ENCODE measurements at places on chromosomes 5 and 9.
A peak's percentile ranks its signal among the peaks of the same experiment; 100 is the strongest.

DNA sequence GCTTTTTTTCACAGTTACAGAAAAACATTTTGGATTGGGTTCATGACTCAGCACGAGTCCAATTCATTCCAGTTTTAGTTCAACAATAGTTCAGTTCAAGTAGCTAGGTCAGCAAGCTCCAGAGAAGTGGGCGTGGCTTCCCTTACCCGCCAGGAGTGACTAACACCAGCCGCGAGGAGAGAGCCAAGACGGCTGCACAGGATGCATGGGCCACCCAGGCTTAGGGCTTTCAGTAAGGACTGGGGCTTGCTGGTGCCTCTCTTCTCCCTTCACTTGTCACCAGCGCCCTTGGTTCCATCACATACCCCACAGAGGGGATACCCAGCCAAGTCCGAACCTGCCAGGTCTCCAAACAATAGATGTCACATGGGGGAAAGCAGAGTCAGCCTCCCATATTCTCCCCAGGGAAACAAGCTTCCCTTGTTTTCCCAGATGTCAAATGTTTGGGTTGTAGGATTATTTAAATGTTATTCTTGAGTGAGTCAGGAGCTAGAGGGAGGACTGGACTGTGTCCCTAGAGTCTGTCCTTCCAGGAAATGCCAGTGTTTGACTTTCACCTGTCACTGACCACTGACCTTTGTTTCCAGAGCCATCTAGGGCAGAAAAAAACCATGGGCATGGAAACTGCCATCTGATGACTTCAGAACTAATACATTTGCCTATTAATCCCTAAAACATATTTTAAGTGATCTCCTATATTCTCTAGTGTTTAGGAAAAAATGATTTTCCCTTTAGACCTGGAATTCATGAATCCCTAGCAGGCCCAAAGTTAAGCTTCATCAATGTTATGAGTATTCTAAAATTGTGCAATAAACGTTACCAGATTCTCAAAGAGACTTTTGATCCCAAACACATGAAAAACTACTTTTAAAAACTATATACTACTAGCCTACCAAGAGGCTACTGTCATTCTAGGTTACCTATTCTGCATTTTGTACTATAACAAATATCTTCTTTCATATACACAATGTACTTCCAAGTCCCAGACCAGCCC lies 51.9 kb downstream of the NIPAL4 start:
- no peak for DNase-seq

DNA sequence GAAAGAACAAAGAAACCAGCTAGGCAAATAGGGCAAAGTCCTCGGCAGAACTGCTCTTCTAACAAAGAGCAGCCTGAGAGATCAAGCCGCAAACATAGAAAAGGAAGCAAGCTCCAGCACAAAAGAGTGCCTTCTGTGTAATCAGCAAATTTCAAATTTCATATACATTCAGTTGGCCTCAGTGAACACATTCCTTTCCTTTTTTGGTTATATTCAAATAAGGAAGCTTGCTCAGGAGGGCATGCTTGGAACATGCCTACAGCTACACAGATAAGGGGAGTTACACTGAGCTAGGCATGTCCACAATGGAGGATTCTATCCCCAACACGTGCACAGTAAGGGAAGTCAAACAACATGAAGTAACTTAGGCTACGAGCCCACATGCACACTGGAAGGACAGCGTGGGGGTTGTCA lies 23.4 kb downstream of the IL33 start:
- DNase-seq: no peak

- DNase-seq: no peak
Observed at GRCh38 chr9:15211815-15212495, 95.1 kb downstream of the TTC39B start.

DNA sequence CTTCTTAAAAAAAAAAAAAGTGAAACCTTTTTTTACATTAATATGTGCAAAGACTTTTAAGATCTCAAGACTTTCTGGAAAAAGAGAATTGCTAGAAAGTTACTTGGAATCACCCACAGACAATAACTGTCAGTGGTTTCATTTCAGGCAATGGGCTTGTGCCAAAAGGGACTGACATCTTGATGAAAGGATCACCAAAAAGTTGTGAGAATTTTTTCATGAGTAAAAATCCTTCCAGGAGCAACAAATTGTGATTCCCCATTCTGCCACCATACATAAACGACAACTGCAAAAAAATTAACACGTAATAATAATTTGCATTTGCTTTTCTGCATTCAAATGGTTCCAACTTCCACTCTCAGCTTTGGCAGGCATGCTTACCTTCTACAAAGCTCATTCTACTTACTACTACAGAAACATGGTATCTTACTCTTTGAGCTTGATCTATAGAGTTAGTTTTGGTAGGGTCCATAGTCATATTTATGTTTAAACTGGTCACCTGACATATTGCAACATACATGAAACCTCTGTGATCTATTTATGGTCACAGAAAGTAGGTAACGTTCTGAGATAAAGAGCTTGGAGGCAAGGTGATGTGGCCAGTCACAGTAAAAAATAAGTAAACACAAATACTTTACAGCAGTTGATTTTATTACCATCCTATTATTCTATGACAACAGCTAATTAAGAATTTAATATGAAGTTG lies 3.0 kb downstream of the NREP start:
- no peak for DNase-seq

GRCh38 chr5:169906745-169907649 lies 73.3 kb downstream of the INSYN2B start:
- no peak for DNase-seq

GRCh38 chr9:33748633-33749304 lies 46.6 kb upstream of the PRSS3 start:
- no peak for DNase-seq

GRCh38 chr9:3032898-3033297 lies 189.0 kb upstream of the PUM3 start:
- DNase-seq: no peak

DNA sequence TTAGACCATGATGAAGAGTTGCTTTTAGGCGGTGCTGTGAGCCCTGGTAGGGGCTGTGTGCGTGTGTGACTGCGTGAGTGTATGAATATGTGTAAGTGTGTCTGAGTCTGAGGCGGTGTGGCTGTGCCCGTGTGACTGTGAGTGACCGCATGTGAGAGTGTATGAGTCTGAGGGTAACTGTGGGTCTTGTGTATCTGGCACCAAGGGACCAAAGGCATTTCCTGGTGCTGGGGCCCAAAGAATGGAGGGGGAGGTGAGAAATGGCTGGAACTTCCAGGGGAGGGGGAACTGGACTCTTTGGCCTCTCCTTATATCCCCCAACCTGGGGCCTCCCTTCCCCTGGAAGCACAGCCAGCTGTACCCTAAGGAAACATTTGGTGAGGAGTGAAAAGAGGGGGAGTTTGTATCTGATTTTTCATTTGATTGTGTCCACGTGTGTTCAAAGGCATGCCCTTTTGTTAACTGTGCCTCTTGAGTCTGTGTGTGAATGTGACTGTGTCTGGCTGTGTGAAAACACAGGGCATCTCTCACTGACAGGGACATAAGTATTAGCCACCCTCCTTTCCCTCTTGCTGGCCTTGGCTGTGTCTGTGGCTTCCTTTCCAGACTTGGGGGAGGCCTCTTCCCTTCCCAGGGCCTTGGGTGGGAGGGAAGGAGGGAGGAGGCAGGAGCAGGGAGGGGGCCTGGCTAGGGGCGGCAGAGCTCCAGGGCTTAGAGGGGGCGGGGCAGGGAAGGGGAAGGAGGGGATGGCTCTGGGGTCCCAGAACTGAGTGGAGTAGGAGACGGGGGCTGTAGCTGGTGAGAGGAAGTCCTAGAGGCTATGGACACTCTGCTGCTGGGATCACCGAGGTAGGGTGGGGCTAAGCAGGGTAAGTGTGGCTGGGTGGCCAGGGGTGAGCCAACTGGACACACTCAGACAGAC lies 1.4 kb downstream of the IL11RA start:
- DNase-seq: no peak

- no peak for DNase-seq
Observed at GRCh38 chr9:112669326-112669725, 48.6 kb downstream of the INIP start.

GRCh38 chr5:179404321-179405053 lies 59.2 kb upstream of the ADAMTS2 start:
- DNase-seq: no peak

DNA sequence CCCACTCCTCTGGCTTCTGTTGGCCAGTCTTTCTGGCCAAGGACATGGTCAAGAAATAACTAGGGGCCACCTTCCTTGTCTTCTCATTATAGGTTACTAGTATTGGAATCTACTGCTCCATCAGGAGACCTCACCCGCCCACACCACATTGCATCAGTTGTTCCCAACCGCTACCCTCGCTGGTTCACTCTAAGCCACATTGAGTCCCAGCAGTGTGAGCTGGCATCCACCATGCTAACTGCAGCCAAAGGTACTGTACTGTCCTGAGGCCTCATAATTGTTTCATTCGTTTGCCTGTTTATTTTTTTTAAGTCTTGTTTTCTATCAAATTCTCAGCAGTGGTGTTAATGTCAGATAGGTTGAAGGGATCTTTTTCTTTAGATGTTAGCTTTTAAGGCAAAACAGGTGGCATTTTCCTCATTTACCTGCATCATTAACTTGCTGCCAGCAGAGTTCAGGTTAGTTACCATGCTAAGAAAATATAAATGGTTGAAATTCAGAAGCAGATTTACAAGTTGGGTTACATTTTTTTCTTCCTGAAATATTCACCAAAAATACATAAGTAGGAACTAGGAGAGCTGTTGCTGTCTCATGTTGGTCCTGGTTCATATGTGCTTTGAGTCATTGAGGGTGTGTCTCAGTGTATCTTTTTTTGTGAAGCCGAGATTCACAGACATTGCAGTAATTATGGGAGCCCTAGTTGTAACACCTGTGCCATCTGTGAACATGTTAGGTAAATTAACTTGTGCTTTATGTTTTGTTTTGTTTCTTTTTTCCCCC lies 206.9 kb downstream of the ZSWIM6 start:
- no peak for DNase-seq

GRCh38 chr9:136013116-136013515 lies 51.9 kb upstream of the UBAC1 start:
- no peak for DNase-seq

- no peak for DNase-seq
Observed at GRCh38 chr5:81748556-81748955, 2.3 kb downstream of the SSBP2 start.

DNA sequence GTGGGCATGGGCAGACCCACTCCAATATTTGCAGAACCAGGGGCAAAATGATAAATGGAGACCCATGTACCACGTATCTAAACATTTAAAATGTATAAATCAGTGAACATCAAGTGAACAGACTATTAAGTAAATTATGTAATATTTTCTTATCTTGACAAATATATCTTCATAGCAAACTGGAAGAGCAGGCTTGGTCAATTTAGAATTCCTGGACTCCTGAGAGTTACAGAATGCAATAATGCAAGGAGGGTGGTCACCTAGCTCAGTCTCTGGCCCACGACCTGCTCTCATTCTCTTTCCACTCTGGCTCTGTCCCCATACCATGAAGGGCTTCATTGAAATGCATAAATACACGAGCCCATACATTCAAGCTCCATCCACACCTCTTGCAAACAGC lies 398.0 kb downstream of the ENC1 start:
- no peak for DNase-seq

DNA sequence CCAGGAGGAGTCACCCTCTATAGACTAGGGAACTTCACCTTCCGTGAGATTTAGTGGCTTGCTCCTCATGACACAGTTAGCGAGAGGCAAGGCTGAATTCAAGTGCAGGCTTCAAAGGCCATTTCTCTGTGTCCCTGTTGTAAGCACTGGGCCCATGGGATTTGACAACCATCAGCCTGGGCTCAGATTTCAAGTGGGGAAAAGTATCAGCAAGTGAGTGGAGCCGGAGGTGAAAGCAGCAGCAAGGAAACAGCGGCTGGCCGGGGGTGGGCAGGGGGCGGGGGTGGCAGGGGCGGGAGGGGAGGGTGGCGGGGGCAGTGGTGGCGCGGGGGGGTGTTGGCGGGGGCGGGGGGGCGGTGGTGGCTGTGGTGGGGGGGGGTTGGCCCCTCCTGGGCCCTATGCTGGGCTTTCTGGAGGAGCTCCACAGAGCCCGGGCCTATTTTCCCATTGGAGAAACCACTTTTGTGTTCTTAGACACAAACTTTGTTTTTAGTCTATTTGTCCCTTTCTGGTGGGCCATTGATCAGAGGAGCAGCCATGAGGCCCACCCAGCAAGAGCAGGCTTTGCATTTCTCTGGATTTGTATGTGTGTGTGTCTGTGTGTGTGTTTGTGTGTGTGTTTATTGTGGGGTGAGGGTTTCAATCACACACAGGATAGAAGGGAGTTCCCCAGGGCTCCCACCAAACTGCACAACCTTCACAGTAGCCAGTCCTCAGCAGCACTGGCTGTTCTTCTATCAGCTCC lies 165.4 kb upstream of the RAI14 start:
- peak; percentile 88 for DNase-seq

- DNase-seq: no peak
Observed at GRCh38 chr5:169106911-169107706, 193.8 kb downstream of the SLIT3 start.

- DNase-seq: no peak
Observed at GRCh38 chr5:172411484-172412072, 42.7 kb downstream of the SH3PXD2B start.

GRCh38 chr9:95772320-95773052 lies 103.0 kb upstream of the ERCC6L2 start:
- no peak for DNase-seq

GRCh38 chr5:150305095-150305494 lies 2.4 kb upstream of the ARSI start:
- no peak for DNase-seq

- no peak for DNase-seq
Observed at GRCh38 chr9:114954956-114955582, 24.7 kb upstream of the TNFSF8 start.

DNA sequence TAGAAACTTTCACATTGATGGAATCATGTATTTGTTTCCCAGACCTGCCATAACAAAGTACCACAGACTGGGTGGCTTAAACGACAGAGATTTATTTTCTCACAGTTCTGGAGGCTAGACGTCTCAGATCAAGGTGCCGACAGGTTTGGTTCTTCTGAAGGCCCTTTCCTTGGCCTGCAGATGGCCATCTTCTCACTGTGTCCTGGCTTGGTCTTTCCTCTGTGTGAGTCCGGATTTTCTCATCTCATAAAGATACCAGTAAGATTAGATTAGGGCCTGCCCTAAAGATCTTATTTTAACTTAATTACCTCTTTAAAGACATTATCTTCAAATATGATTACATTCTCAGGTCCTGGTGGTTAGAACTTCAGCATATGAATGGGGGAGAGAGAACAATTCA lies 5.8 kb downstream of the USP20 start:
- no peak for DNase-seq

GRCh38 chr9:108836781-108837180 lies 19.0 kb downstream of the ACTL7B start:
- DNase-seq: no peak

- DNase-seq: no peak
Observed at GRCh38 chr5:85646641-85647040, 971.1 kb upstream of the COX7C start.

- DNase-seq: no peak
Observed at GRCh38 chr9:86061972-86062739, 37.2 kb downstream of the GOLM1 start.

GRCh38 chr5:148559461-148559860 lies 94.9 kb downstream of the HTR4 start:
- DNase-seq: peak; percentile 55

- DNase-seq: no peak
Observed at GRCh38 chr9:129972816-129973215, 70.2 kb downstream of the FNBP1 start.

All from NCI-H2029 treated with DMSO at 0.1 percent for 48 hours (cell line).